Naive thymus-derived CD8-positive, alpha-beta T cell (primary cell): ENCODE measurements at places on chromosomes 6 and 20.
A peak's percentile ranks its signal among the peaks of the same experiment; 100 is the strongest.

DNA sequence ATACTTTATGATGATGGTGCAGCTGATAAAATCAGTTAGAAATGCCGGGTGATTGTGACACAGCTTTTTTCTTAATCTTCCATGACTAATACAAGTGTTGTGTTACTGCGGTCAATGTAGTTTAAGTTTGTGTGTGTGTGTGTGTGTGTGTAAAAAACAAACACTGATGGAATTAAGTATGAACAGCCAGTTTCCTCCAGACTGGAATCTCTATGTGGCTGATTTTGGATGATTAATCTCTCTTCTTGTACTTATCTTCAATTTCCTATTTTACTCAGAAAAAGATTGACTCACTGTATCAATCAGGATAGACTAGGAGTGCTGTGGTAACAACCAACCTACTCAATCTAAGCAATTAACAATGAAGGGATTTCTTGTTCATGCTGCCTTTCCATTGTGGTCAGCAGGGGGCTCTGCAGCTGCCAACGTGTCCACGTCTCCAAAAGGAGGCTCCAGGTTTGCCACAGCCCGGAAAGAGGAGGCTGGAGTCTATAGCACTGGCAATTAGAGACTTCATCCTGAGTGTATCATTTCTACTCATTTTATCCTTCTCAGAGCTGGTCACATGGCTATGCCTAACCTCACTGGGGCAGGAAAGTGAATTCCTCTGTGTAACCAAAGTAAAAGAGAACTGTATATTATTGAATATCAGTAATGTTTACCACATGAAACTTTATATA is 107.7 kb downstream of the CD109 start:
- H3K4me3 ChIP-seq: no peak overlapping the region
- no peaks in the 10 kb centered on the region for H3K36me3 ChIP-seq

DNA sequence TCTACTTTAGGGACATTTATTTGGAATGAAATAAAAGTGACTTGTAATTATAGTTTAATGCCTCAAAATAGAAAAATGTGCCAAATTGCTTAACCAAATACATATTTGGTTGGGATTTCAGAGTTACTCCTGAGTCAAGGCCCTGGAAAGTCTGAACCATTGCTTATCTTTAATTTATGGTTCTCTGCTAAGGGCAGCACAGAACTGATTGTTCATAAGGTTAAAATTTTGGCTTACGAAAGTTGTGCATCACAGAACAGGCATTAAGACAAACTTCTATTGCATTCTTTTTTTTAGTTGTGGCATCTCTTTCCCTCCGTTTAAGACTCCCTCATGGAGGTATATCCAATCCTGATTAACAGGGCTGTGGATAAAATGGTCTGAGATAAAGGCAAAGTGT is 92.2 kb upstream of the TENT5A start:
- no peak overlapping the region for H3K4me3 ChIP-seq
- DNase-seq: no peak
- no peaks in the 10 kb centered on the region for H3K36me3 ChIP-seq
- H3K4me1 ChIP-seq: no peaks in the 10 kb centered on the region
- peaks cover 4% of the 10 kb centered on the region for H3K27me3 ChIP-seq

DNA sequence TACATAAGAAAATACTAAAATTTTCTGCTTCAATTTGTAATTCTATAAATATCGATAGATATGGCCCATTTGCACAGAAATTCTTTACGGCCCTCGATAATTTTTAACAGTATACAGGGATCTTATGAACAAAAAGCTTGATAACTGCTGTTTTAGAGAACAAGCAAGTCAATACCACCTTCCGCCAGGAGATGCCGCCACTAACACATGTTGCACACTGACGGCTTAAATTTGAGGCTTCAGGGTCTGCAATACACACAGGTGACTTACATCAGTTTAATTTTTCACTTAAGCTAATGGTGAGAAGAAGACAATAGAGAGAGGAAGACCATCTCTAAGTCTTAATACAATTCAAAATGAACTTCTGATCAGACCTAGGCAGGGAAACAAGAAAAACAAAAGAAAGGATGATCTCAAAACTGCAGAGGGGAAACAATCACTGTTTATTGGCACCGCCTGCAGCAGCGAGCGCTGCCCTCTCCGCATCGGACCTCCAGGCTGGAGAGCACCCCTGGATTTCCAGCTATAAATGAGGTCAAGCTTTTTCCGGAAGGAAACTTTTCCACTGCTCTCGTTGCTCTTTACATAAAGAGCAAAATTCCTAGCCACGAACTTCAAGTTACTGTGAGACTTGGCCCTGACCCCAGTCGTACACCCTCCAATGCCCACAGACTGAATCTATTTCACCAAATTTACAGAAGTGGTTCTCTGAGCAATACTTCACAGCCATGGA is 53.9 kb downstream of the OTOR start:
- DNase-seq: peak; percentile 25
- H3K4me3 ChIP-seq: no peak overlapping the region
- peaks cover 33% of the 10 kb centered on the region for H3K27me3 ChIP-seq
- no peak overlapping the region for H3K27ac ChIP-seq
- no peaks in the 10 kb centered on the region for H3K36me3 ChIP-seq

DNA sequence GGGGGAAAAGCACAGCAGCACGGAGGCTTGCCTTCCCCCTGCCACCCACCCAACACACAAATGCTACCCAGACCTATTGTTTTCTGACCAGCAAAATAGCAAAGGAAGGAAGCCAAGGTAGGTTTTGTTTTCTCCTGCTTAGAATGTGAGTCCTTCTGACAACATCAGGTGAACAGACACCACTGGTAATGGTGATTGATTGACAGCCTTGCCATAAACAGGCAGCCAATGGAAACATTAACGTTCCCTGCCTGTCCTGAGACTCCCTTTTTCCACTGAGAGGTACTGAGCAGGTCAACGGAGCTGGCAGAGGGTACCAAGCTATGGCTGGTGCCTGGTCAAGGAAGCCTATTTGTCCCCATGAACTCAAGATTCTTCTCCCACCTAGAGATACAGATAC is 234.4 kb downstream of the ADGB start:
- no peak overlapping the region for H3K4me3 ChIP-seq
- H3K4me1 ChIP-seq: no peaks in the 10 kb centered on the region
- peaks cover 2% of the 10 kb centered on the region for H3K36me3 ChIP-seq

- H3K27me3 ChIP-seq: no peaks in the 10 kb centered on the region
- H3K4me1 ChIP-seq: no peaks in the 10 kb centered on the region
- H3K27ac ChIP-seq: no peak overlapping the region
- H3K36me3 ChIP-seq: no peaks in the 10 kb centered on the region
- H3K4me3 ChIP-seq: no peak overlapping the region
- no peak for DNase-seq
Measured at GRCh38 chr6:168088161-168089053, 9.4 kb upstream of the FRMD1 start.

- no peaks in the 10 kb centered on the region for H3K4me1 ChIP-seq
- H3K27ac ChIP-seq: no peak overlapping the region
- H3K4me3 ChIP-seq: no peak overlapping the region
- no peaks in the 10 kb centered on the region for H3K27me3 ChIP-seq
Measured at GRCh38 chr6:45706319-45706718, 309.3 kb downstream of the CLIC5 start.

- no peak overlapping the region for H3K27ac ChIP-seq
- no peak overlapping the region for H3K4me3 ChIP-seq
- H3K4me1 ChIP-seq: no peaks in the 10 kb centered on the region
- H3K36me3 ChIP-seq: no peaks in the 10 kb centered on the region
- H3K27me3 ChIP-seq: peaks cover 30% of the 10 kb centered on the region
Measured at GRCh38 chr6:47663462-47664216, 34.7 kb upstream of the ADGRF4 start.
